Iris pigment epithelial cell (primary cell): ENCODE measurements at places on chromosomes 16 and 17.

GRCh38 chr16:29990034-29990433 is 5.4 kb downstream of the HIRIP3 start:
- DNase-seq, result no peak

DNA sequence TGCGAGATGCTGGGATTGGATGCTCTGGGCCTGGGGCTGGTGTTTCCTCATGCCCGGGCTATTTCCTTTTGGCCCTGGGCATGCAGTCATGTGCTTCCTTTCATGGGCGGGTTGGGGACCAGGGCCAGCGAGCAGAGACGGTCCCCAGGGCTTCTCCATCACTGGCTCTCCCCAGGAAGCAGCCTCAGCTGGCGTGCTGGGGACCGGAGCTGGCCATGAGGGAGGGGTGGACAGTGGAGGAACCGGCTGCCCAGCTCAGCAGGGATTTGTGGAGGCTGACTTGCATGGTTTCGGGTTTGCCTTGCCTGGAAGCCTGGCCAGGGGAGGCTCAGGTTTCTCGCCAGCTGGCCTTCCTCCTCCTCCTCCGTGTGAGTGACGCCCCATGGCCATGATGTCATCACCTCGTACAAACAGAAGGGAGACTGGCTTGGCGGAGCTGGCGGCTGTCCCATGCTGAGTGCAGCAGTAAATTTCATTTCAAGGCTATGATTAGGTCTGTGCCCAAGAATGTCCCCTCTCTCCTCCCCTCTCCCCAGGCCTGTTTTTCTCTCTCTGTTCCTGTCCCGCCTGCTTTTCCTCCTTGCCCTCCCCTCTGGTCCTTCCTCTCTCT is 8.9 kb upstream of the TIMP2 start:
- DNase-seq, result peak; percentile 99

- DNase-seq, result no peak
These were observed 10.7 kb upstream of the GSDMA start for GRCh38 chr17:39951924-39952679.

DNA sequence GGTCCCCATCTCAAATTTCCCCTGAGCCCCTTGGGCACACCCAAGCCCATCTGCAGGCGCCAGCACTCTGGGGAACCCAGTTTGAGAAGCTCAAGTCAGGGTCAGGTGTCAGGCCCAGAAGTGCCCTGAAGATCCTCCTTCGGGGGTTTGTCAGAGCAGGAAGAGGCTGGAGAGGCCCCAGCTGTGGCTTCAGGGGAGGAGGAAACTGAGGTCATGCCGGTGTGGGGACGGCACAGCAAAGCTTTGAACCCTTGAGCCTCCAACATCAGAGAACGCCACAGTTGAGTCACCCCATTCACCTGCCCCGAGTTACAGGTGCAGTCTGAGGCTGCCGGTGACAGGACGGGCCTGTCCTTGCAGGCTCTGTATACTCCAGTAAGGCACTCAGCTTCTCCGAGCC is 140.2 kb upstream of the CIBAR2 start:
- DNase-seq, result no peak
